ENCODE measurements at places on chromosomes 5 and 9.
A peak's percentile ranks its signal among the peaks of the same experiment; 100 is the strongest.

DNA sequence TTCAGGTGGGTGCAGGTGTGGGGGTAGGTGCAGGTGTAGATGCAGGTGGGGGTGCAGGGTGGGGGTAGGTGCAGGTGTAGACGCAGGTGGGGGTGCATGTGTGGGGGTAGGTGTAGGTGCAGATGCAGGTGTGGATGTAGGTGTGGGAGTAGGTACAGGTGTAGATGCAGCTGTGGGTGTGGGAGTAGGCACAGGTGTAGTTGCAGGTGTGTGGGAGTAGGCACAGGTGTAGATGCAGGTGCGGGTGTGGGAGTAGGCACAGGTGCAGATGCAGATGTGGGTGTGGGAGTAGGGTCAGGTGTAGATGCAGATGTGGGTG is 94.6 kb downstream of the PHF2 start:
- DNase-seq, result no peak

DNA sequence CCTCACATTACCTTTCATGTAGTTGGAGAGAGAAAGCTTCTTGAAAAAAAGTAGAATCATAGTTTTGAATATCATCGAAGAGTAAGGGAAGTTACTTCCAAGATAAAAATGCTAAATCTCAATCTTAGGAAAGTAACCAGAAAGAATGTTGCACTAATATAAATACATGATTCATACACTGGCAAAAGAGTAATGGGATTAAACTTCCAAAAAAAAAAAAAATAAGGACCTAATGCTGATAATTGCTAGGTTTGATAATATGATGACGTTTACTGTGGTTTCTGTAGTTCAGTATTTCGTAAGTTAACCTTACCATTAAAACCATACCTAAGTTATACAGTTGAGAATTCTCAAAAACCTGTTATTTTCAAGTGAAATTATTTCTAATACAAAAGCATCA is 573.8 kb upstream of the CDH9 start:
- DNase-seq, result peak; percentile 27

DNA sequence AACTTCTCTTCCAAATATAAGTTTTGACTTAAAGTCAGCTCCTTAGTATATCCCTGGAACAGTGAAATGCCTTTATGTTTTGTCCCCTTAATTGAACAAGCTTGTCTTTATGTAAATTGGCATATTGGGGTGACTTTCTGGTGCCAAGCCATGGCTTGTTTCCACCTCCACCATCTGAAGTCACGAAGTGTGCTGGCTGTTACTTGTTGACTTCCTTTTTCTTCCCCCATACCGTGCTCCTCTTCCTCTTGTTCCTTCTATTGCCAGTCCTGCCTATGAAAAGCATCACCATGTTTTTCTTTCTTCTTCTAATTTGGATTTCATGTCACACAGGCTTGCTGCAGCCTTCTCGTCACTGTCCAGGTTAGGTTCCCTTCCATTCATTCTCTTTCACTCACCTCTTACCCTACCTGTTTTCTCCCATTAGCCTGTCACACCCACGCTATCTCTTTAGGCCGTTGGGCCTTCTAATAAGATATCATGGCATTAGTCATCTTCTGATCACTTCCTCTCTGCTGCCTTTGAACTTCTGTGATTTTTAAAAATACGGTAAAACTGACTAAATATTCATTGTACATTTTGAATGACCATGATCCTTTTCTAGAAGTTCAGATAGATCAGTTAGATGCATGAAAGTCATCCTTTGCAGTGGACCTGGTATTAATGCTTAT is 48.1 kb downstream of the IQGAP2 start:
- DNase-seq, result no peak

GRCh38 chr9:95937131-95937530 is 61.6 kb downstream of the ERCC6L2 start:
- DNase-seq, result no peak

GRCh38 chr5:9599391-9599790 is 30.8 kb downstream of the TAS2R1 start:
- no peak for DNase-seq

DNA sequence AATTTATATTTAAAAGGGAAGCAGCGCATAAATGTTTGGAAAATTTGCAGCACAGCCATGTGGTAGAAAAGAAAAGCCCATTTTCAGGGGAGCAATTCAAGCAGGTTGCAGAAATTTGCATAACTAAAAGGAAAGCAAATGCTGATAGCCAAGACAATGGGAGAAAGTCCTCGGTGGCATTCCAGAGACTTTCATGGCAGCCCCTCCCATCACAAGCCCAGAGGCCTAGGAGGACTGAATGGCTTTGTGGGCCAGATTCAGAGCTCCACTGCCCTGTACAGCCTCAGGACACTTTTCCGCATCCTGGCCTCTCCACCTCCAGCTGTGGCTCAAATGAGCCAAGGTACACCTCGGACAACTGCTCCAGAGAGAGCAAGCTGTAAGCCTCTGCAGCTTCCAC is 462.9 kb downstream of the CDK5RAP2 start:
- no peak for DNase-seq

DNA sequence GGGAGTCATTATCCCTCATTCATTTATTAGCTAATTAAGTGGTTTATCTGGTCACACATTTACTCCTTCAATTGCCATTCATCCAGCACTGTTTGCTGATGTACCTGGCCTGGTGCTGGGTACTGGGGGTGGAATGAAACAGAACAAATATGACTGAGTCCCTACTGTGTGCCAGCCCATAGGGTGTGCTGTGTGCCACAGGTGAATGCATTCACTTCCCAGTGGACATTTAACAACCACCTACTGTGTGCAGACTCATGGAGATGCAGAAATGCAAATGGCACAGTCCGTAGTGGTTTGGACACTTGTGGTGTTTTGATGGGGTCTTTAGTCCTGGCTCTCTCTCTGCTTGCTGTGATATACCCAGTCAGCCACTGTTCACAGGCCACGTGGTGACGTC is 10.5 kb downstream of the NEK6 start:
- DNase-seq, result no peak

DNA sequence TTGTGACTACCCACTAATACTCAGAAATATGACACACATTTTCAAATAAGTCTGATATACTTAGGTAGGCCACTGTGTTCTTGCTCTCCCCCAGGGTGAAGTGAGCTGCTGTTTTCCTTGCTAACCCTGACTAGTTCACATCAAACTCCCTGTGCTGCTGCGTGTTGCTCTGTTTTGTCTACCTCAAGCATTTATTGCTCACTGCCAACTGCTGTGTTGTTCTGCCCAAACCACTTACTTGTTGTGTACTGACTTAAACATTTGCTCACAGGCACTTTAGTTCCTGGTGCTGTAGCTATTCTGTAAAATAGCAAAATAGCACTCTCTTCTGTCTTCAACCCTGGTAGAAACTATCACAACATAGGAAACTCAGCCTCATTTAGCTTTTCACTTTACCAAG is 255.7 kb downstream of the HCN1 start:
- DNase-seq, result no peak

DNA sequence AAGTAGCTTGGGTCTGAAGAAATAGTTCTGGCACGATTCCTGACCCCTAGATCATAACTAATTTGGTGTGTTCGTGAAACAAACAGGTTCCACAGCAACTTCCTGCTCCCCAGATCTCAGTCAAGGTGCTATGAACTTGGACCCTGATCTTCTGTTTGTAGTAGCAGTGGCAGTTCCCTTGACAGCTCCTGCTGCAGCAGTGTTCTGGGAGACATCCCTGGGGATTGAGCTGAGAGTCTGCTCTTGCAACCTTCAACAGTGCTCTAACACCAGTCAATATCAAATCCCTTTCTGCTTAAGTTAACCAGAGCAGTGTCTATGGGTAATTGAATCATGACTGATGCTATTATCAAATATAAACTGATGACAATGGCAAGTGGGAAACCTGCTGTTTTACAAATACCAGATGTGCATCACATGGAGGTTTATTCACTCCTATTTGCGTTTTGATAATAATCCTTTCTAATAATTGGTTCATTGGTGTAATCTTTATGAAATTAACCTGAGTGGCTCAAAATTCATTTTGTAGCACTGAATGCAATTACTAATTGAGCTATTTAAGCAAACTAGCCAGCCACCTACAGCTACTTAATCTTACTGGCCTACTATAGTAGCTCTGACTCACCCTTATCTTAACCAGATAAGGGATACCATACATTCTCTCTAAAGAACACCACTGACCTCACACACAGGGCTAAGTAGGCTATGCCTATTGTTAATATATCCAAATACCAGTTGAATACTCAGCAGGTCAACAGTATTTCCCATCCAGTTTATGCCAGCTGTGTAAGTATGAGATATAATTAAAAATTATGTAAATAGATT is 21.9 kb downstream of the KDM4C start:
- peak; percentile 55 for DNase-seq

- peak; percentile 89 for DNase-seq
Observed at GRCh38 chr9:36597412-36598178, 24.9 kb downstream of the MELK start.

DNA sequence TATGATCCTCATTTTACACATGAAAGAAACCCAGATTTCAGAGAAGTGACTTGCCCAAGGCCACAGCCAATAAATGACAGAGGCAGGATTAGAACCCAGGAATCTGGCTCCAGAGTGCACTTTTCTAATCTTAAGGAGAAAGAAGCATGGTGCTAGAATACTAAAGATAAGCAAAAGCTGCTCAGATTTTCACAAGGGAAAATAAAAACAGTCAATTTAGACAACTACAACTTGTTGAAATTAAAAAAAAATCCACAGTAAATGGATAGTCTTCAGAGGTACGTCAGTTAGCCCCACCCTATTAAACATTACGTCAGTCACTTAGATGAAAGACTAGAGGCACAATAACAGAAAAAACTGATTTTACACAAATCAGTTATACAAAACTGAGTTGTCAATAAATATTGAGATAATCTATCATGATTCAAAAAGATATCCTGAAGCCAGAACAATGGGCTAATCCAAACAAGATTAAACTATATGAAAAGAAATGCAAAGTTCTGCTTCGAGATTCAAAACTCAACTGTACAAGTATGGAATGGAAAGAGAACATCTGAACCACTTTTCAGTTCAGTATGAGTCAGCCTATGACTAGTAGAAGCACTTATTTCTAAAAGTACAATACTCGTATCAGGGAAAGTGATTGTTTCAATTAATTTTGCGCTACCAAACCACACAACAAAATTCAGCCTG is 9.3 kb downstream of the TMEM245 start:
- DNase-seq, result peak; percentile 76

- DNase-seq, result peak; percentile 57
Observed at GRCh38 chr5:110751902-110752762, 13.3 kb downstream of the SLC25A46 start.

DNA sequence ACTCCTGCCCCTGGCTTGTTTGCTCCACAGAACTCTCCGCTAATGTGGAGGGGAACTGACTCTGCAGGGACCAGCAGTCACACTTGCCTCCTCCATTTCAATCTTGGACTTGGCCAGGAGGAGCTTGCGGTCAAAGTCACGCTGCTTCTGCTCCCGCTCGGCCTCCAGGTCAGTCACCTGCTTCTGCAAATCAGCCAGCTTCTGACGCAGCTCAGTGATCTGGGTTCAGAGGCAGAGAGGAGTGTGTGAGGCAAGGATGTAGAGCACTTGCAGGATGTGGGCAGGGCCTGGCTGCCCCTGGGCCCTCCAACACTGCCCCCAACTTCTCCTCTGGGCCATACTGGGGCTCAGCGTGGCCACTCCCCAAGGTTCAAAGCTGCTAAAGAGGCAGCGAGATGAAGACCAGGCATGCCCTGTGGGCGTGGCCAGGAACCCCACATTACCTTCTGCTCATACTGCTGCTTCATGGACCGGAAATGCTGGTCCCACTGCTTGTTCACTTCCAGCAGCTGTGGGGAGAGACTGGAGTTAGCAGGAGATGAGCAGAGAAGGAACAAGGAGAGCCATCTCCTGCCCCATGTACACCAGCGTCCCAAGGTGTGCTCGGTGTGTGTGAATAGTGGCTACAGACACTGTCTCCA is 22.2 kb downstream of the GPX3 start:
- DNase-seq, result no peak

- no peak for DNase-seq
Observed at GRCh38 chr5:158026304-158027031, 167.5 kb upstream of the CLINT1 start.

DNA sequence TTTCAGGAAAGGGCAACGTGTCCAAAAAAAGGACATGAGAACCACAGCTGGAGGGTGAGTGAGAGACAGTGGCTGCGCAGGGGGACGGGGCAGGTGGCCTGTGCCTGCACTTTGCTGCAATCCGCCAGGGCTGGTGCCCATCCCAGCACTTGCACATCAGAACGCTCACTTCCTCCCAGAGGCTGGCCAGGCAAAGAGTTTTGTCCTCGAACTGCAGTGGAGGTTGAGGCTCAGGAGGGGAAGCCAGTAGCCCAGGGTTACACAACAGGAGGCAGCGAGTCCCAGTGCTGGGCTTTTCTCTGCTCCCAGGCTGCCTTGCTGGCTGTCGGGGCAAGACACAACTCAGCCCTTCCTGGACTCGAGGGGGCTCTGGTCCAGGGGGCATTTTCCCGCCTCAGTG is 33.1 kb downstream of the CRB2 start:
- no peak for DNase-seq

- DNase-seq, result peak; percentile 86
Observed at GRCh38 chr9:17063535-17064135, 71.2 kb upstream of the CNTLN start.

DNA sequence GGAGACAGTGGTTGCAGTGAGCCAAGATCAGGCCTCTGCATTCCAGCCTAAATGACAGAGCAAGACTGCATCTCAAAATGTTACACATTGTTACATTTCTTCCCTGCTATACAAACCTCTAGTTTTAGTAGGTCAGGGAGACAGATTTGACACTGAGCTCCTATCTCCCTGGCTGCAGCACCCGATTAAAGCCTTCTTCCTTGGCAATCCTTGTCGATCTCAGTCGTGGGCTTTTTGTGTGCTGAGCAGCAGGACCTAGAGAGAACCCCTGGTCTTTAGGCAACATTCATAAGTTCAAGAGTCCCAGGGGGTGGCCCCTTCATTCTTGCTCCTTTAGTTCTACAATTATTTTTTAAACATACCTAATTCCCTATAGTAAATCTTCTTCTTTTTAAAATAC is 13.0 kb downstream of the SERINC5 start:
- DNase-seq, result no peak

- DNase-seq, result peak; percentile 4
Observed at GRCh38 chr5:89844548-89844947, 565.0 kb downstream of the CETN3 start.

- no peak for DNase-seq
Observed at GRCh38 chr9:129446828-129447550, 173.9 kb downstream of the C9orf50 start.

- DNase-seq, result peak; percentile 56
Observed at GRCh38 chr9:130940693-130941576, 1.9 kb upstream of the FIBCD1 start.

DNA sequence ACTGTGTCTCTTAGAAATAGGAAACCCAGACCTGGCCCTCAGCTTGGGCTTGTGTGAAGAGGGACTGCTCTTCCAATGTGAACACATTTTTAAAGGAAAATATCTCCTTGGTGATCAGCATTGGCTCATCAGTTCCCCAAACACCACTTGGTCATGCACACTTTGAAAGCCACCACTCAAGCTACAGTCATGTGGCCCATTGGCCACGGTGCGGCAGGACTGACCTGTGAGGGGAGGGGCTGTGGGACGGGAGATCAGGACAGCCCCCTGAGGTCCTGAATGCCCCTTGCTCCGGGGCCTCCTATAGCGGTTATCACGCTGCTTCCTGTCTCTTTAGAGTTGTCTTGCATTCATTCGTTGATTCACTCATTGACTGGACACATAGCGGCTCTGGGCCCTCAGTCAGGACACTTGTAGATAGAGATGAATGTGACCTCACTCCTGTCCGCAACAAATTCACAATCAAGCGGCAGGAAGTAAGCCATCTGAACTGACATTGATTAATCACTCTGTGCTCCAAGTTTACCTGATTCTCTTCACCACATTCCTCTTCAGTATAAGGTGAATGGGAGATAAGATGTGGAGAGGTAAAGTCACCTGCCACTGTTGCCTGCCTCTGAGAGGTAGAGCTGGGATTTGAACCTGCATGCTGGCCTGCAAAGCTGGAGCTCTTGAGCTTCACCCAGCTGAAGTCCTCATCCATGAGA is 73.1 kb downstream of the COL15A1 start:
- no peak for DNase-seq

All from choroid plexus epithelial cell (primary cell).